ENCODE measurements at places on chromosomes 2 and 18.

DNA sequence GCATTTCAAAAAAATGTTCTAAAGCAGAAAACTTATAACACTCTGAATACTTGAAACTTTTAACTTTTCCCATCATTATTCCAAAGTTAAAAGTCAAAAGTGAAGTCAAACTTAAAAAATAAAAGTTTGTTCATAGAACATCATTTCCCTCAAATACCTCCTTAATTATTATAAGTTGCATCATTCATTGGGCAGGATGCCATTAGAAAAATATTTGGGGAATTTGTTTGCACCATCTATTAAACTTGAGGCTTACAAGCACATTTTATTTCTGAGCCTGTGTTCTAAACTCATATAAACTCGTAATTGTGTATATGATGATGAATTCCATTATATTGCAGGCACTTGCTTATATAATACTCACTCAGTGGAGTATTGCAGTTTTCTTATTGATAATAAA lies 588.0 kb upstream of the NRXN1 start:
- no peak for DNase-seq

DNA sequence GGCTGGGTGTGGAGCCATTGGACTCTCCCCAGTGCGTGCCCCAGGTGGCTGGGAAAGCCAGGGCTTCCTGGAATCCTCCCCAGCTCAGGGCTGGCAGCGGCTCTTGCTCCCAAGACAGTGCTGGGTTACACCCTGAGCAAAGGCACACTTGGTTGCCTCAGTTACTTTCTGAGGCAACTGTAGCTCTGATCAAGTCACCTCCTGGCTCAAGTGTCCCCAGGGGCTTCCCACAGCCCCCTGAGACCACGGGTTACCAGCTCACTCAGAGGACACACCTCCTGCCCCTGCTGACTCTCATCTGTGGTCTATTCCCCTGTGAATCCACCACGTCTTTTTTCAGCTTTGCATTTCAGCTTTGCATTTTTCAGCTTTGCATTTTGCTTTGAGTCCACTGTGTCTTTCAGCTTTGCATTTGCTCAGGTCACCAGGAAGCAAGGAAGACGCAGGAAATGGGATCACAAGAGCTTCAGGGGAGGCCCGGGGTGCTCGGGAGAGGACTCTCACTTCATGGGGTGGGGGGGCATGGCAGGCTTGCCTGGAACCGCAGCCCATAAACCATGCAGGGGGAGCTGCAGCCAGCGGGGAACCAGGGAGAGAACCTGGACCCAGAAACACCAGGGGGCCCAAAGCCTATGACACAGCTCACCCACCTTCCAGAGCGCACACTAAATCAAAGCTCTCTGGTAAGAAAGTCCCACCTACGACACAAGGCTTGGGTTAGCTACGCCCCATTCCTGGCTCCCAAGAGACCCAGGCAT lies 138.0 kb upstream of the ASB18 start:
- DNase-seq, result no peak

DNA sequence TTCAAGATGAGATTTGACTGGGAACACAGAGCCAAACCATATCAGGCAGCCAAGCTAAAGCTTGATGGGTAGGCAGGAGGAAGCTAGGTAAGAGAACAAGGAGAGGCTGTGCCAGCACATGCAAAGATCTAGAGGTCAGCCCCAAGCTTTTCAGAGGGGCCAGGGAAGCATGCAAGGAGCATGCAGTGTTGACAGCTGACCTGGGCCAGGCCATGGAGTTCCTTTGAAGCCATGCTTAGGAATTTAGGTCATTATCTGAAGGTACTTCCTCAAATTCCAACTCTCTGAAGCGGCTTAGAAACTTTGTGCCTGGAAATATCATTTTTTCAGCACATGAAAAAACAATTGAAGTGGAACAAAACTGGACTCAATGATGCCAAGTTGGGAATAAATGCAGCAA lies 130.8 kb downstream of the SPAG16 start:
- no peak for DNase-seq

GRCh38 chr2:230790981-230791380 lies 73.8 kb upstream of the ITM2C start:
- no peak for DNase-seq

- DNase-seq, result no peak
Observed at GRCh38 chr2:235810846-235811245, 317.0 kb downstream of the AGAP1 start.

GRCh38 chr18:3790703-3791102 lies 340.7 kb downstream of the TGIF1 start:
- DNase-seq, result peak; percentile 63

- DNase-seq, result peak; percentile 99
Observed at GRCh38 chr2:9336576-9337314, 86.6 kb downstream of the ITGB1BP1 start.

- DNase-seq, result peak; percentile 80
Observed at GRCh38 chr18:61635901-61636528, 256.8 kb downstream of the RNF152 start.

GRCh38 chr2:220419647-220420046 lies 792.2 kb downstream of the SLC4A3 start:
- DNase-seq, result no peak

- DNase-seq, result no peak
Observed at GRCh38 chr2:8675543-8675942, 6.3 kb upstream of the ID2 start.

DNA sequence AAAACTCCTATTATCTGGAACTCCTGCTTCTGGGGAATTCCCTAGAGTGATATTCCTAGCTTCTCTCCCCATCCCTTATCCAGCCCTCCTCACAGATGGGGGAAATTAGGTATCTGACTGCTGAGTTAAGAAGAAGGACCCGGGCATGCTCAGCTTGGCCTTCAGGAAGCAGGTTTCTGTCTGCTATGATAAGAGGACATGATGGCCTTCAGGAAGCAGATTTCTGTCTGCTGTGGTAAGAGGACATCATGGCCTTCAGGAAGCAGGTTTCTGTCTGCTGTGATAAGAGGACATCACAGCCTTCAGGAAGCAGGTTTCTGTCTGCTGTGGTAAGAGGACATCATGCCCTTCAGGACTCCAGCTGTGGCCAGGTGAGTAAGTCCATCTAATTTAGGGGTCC lies 65.2 kb downstream of the PLEKHM3 start:
- DNase-seq, result no peak

- peak; percentile 71 for DNase-seq
Observed at GRCh38 chr2:159249990-159250715, 36.4 kb downstream of the WDSUB1 start.

DNA sequence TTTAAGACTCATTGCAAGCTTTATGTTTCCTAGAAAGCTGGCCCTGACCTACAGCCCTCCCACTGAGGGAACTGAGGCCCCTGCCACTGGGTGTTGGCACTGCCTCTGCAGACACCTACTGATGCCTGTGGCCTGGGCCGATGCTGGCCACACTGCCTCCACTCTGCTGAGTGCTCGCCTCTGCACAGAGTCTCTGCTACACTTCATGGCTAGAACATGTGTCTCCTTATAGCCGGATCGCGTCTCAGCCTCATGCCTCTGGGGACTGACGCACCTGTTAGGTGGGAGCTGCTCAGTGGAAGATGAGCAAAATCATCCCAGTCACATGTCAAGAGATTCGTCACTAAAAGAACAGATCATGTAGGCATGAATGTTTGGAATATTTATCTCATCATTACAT lies 108.7 kb downstream of the RGPD3 start:
- no peak for DNase-seq

GRCh38 chr18:3454365-3455089 lies 4.6 kb downstream of the TGIF1 start:
- DNase-seq, result peak; percentile 27

DNA sequence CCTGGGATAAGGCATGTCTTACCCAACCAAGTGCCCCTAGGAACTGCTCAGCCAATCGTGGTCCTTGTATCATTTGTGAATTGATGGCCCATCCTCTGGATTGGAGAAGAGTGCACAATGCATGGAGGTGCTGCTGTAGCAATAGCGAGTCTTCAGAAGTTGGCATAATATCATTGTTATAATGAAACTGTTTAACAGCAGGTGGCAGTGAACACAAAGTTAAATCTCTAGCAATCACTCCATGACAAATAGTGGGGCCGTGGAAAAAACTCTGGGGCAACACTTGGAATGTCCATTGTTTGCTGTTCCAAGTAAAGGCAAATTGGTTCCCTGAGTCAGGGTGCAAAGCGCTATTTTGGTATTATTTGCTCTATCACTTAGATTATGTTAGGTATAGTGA lies 11.4 kb downstream of the REG1A start:
- DNase-seq, result no peak

DNA sequence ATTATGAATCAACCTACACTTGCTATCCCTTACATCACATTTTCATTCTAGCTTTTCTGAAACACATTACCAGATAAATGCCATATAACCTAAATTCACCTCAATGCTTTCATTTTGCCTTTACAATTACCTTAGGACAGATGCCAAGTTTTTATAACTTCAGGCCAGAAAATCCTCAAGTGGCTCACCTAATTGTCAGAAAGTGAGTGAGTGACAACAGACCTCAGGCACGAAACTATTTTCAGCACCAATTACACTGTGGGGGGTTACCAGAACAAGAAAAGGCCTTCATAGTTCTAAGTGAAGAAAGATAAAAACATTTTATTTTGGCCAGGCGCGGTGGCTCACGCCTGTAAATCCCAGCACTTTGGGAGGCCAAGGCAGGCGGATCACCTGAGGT lies 52.3 kb upstream of the ST8SIA5 start:
- peak; percentile 19 for DNase-seq

GRCh38 chr2:157938556-157938955 lies 62.4 kb upstream of the ACVR1 start:
- DNase-seq, result no peak

GRCh38 chr18:394987-395362 lies 105.5 kb downstream of the COLEC12 start:
- peak; percentile 60 for DNase-seq
